ENCODE measurements at places on chromosomes 7 and 10.

- DNase-seq = no peak
Observed at GRCh38 chr7:16562456-16563220, 36.0 kb downstream of the LRRC72 start.

DNA sequence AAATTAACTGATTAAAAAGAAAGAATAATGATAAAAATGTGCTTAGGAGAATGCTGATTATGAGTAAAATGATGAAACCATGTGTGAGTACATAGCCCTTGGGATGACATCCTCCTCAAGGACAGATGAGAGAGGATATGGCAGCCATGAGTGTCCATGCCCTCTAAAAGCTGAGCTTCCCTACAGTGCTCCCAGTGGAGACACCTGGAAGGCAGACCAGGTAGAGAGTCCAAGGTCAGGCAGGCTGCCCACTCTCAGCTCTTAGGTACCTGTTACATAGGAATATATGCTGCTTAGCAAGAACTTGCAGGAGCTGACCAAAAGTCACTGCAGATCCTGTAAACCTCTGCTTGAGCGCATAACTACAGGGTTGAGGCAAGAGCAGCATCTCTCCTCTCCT lies 169.7 kb upstream of the TMEM229A start:
- DNase-seq = no peak

DNA sequence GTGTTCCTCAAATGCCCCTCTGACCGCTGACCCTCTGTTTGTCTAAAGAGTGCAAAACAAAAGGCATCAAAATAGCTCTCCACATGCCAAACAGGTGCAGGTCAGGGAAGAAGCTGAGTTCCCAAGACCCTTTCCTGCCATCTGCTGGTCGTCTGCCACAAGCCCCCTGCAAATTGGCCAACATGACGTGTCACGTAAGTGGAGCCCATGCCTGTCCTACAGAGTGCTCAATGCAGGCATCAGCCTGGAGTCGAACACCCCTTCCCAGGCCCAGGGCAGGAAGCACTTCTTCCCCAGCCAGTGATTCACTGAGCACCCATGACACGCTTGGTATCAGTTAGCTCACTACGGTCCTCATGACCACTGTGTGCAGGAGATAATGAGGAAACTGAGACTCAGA lies 14.1 kb downstream of the TMEM72 start:
- no peak for DNase-seq

GRCh38 chr7:115060095-115060870 lies 138.4 kb downstream of the MDFIC start:
- no peak for DNase-seq

GRCh38 chr10:120998251-120998650 lies 147.1 kb downstream of the WDR11 start:
- no peak for DNase-seq

GRCh38 chr7:71716690-71717089 lies 584.7 kb downstream of the GALNT17 start:
- DNase-seq = no peak

GRCh38 chr7:32459788-32460187 lies 30.4 kb downstream of the LSM5 start:
- DNase-seq = no peak

GRCh38 chr10:109823196-109823595 lies 100.1 kb downstream of the XPNPEP1 start:
- DNase-seq = no peak

GRCh38 chr7:44150466-44150832 lies 9.3 kb upstream of the MYL7 start:
- DNase-seq = no peak

DNA sequence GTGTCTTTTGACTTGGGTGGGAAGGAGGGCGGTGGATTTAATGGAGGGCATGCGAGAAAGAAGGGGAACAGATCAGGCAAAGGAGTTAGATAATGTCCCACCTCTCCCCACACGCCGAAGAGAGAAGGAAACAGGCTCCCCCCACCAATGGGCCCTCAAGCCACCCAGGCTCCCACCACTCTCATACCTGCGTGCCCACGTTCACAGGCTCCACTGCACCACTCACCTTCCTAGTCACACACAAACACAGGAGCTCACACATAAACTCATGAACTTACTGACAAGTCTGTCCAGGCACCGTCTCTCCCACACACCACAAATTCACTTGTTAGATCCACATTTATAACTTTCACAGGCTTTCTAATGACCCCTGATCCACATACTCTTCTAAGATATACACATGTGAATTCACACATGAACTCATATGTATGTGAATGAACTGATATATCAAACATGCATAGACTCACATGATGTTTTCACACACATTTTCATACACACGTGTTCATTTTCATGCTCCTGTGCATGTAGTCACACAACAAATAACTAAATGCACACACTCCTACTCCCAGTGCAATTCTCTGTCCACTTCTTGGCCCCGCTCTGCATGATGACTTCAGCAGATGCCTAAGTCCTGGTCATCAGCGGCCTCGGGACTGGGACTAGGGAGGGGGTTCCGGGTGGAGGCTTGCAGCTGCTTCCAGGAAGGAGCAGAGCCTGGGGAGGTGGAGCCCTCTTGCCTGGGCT lies 1.5 kb downstream of the LZTS2 start:
- no peak for DNase-seq

- DNase-seq = no peak
Observed at GRCh38 chr10:118701529-118702323, 53.0 kb downstream of the CACUL1 start.

DNA sequence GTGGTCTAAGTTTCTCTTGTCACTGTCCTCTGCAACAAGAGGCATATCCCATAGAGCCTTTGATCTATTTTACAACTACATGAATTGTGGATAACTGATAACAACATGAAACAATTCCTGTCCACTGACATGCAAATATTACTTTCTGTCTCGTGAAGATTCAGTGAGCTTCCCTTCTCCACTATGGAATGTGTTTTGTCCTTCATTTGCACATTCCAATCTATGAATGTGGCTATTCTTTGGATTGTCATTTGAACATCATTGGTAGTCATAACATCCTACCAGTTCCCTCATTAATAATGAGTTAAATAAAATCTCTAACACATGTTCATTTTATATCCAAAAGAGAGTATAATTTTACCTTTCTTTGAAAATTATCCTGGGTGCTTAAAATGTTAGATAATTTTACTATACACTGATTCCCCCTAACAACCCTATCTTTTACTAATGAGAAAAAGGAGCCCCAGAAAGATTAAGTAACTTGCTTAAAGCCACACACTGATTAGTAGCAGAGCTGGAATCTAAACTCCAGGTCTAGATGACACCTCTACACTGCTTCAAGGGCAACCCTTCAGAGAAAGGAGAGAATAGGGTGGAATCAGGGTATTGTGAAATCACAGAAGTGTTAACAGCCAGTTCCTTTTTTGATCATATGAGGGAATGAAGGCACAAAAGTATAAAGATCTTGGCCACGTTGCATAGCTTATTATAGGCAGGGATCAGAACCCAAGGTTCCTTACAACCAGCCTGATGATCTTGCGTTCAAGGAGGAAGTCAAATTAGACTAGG lies 39.1 kb downstream of the PDE1C start:
- no peak for DNase-seq

DNA sequence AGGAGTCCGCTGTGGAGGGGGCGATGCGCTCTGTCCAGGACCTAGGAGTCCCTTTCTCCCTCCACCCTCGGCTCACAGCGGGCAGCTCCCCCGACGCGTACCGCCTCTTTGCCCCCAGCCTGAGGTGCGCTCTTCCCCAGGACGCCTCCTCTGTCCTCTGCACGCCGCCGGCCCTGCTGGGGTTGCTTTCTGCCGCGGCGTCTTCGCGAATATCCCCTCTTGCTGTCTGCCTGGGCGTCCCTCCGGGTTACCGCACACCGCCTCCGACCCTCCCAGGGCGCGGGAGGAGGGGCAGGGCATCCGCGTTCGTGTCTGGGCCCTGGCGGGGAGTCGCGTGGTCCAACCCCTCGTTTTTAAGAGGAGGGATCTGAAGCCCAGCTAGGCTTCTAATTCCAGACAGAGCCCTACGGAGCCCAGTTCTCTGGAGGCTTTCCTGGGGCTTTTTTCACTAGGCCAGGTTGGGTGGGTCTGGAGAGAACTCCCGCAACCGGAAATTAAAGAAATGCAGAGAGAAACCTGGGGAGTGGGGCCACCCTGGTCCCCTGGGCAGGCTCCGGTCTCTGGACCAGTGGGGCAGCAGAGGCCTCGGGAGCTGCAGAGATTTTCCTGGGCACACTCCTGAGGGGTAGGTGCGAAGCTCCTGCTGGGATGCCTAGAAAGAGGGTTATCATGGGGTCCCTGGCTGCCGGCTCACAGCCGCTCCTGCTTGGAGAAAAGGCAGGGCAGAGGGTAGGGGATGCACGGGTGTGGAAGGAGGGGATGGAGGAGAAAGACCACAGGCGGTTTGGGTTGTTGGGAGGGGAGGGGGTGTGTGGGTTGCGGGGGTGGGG lies 166.9 kb downstream of the UBE2H start:
- DNase-seq = no peak

- DNase-seq = no peak
Observed at GRCh38 chr10:78899098-78899754, 169.5 kb upstream of the ZMIZ1 start.

DNA sequence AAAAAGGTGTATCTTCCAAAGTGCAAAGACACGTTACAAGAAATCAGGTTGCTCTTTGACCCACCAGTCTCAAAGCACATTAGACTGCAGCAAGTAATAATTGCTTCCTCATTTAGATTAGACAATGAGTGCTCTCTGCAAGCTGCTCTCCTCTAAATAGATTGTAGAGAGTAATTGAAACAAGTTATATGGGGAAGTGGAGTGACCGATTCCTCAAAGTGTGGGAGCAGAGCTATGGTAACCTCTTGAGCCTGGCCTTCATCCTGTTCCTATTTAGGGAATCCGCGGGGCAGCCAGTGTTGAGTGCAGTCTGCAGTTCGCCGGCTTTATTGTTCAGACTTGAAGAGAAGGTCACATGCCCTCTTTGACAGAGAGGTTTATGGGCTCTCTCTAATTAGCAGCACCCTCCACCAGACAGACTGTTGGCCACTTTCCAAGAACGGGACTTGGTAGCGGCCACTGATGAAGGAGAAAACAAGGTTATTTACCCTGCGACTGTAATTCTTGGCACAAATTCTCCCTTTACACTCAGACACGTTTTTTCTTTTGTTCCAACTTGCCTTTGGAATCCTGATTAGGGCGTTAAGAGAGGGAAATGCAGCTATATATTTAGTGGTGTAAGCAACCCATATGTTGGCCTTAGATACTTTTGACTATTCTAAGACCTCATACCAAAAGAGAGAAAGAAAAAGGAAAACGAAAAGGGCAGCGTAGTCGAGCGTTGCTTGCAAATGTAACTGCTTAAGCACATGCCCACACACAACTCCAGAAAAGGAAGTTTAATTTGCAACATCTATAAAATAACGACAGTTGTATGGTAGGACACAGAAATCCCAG lies 107.5 kb downstream of the REEP3 start:
- DNase-seq = no peak

DNA sequence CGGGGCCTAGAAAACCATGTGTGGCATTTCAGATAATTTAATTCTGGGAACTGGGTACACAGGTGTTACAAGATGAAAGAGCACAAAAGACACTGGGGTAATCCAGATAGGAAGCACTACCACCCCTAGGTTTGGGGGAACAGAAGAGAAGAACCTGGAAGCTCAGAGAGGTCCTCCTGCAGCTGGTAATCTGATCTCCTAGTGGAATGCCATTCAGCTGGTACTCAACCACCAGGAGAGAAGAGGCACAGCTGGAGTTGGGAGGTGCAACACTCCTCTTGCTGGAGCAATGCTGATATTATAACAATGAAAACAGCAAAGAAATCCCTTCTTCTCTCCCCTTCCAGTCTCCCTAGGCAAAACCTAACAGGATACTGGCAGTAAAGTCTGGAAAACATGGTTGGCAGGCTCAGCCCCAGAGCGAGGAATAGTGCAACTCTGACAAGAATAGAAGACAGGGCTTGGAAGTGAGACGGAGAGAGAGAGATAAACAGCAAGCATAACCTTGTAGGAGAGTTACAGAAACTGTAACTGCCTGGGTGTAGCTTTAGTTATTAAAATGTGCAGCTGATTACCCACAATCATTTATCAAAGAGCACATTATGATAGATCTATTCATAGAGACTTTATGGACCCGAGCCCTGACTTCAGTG lies 35.0 kb downstream of the NRF1 start:
- DNase-seq = no peak

- DNase-seq = no peak
Observed at GRCh38 chr7:5510426-5511045, 86.9 kb upstream of the TNRC18 start.

DNA sequence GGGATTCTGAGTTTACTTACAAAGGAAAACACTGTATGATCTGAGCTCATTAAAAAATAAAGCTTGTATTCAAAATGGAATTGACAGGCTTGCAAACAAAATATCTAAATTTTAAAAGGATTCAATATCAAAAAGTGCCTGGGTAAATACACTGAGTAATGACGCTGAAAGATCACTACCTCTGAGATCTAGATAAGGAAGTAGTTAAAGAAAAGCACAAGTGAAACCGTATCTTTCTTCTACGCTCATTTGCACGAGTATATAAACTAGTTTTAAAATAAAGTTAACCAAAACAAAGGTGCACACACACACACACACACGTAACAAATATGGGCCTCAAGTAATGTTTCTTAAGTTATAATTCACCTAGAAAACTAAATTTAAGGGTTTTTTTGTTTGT lies 93.4 kb downstream of the SNX13 start:
- no peak for DNase-seq

- no peak for DNase-seq
Observed at GRCh38 chr10:58918887-58919286, 257.6 kb upstream of the PHYHIPL start.

- DNase-seq = no peak
Observed at GRCh38 chr7:105759670-105760550, 116.5 kb downstream of the ATXN7L1 start.

DNA sequence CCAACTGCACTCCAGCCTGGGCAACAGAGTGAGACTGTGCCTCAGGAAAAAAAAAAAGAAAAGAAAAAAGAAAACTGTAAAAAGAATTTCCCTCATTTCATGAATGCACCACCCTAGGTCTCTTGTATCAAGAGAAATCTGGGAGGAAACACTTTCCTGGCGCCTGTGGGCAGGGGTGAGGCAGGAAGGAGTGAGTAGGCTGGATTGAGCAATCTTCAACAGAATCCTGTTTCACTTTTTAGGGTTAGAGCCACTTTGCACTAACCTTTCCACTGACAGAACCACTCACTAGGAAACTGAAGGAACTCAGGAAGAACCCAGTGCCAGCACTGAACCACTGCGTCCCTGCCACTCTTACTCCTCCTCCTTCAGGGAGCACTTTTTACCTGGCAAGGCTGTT lies 282.1 kb downstream of the CCDC3 start:
- DNase-seq = no peak

GRCh38 chr7:139720705-139721231 lies 57.0 kb downstream of the HIPK2 start:
- no peak for DNase-seq
